NCI-H146 (cell line): ENCODE measurements at places on chromosomes 2 and 18.

- no peak for DNase-seq
Observed at GRCh38 chr18:58314284-58314683, 270.3 kb downstream of the NEDD4L start.

- no peak for DNase-seq
Observed at GRCh38 chr18:12306752-12307700, 1.0 kb upstream of the TUBB6 start.

- DNase-seq = no peak
Observed at GRCh38 chr2:53543083-53543482, 224.5 kb upstream of the CHAC2 start.

GRCh38 chr18:76801567-76802505 is 20.5 kb upstream of the ZNF236 start:
- DNase-seq = peak; percentile 73

GRCh38 chr2:220767591-220768255 is 804.4 kb downstream of the EPHA4 start:
- no peak for DNase-seq

DNA sequence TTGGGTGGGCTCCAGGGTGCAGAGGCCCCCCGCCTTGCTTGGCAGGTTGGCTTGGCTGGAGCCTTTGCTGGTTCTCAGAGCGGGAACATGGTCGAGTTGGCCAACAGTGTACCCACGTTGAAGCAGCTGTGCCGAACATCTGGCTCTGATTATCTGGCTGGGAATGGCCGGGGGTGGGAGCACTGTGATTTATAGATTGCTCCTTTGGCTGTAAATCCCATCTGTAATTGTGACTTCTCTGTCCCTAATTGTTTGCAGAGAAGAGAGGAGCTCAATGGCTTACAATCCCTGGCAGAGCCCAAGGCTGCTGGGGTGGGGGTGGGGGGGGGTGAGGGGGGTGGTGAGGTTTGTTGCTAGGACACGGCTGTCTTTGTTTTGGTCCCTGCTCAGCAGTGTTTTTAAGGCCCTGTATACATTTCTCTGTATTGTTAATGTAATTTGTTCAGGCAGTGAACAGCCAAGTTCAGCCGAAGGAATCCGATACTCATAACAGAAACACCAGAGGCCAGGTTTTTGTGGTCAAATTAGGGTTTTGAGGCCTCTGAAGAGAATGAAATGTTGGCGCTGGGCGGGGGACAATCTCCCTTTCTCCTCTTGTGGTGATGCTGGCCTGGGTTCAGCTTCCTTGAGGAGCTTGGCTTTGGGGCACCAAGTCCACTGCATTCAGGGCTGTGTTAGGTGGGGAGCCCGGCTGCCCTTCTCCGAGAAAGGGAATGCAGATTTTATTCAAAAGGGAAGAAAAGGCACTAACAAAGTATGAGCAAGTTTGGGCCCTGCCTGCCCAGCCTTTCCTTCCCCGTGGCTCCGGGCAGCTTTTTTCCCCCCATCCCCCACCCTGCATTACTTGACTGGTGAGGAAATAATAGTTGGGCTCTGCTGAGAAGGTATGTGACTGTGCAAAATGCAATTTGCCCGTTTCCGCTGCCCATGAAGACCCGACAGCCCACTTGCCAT is 82.5 kb downstream of the TCF7L1 start:
- peak; percentile 57 for DNase-seq

DNA sequence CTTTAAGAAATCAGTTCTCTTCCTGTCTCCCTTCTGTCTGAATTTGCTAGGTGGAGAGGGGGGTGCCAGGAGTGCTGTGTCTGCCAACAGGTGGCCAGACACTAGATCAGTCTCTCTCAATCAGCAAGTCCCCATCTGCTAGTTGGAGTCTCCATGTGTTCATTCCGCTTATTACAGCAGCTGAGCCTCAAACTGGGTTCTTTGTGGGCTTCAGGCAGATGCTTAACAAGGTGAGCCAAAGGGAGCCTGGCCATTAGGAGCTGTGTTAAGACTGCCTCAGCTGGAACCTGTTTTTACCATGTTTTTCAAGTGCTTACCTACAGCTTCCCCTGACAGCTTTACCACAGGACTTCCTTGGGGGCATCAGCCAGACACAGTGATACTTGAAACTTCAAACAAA is 401.9 kb downstream of the LRP1B start:
- DNase-seq = no peak
